Urothelium cell line (cell line): ENCODE measurements at places on chromosomes 2 and 18.

DNA sequence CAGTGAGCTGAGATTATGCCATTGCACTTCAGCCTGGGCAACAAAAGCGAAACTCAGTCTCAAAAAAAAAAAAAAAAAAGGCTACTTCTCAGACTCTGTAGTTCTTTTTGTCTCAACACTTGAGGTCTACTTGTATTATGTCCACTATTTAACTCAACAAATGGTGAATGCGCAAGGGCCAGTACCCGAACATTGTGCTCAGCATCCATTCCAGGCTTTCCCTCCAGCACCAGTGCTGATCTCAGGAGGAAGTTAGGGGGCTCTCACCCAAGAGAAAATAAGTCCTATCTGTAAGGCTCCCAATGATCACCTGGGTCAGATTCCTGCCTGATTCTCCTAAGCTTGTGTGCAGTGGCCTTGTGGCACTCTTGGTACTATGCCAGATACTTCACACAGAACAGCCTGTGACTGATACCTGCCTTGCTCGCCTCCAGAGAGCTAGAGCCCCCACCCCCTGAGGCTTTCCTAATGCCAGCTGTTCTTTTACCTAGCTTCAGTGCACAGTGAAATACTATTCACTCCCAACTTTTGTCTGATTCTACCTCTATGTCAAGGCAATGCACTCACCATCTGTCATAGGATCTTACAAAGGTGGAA, 74.9 kb downstream of the INO80D start:
- no peak for DNase-seq

GRCh38 chr2:62163834-62164233, 32.1 kb upstream of the B3GNT2 start:
- DNase-seq: no peak

GRCh38 chr2:183998041-183998796, 600.1 kb upstream of the ZNF804A start:
- DNase-seq: no peak

DNA sequence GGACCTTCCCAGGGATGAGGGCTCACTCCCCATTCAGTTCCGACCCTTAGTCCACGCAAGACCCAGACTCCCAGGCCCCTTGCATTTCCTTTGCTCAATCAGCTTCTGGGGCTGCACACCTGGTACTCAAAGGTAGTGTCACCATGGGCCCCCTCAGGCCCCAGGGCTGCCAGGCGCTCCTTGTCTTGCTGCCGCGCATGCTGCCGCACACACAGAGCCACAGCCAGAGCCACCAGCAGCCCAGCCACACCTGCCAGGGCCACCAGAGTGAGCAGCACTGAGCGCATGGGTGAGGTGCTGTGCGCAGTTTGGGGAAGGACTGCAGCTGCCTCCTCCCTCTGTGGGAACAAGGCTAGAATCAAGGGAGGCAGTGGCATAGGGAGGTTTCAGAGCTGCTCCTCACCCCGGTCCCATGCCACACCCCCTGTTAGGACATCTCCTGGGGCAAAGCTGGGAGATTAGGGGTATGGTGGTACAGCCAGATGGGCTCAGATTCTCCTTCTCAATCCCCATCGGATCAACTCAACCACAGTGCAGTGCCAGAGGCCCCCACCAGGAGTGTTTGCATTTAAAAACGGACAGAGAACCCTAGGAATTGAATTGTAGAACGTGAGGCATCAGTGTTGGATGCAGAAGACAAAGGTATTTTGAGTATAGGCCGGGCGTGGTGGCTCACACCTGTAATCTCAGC, 11.3 kb downstream of the PTPRN start:
- DNase-seq: no peak

GRCh38 chr2:27909901-27910300, 19.4 kb downstream of the BABAM2 start:
- no peak for DNase-seq

DNA sequence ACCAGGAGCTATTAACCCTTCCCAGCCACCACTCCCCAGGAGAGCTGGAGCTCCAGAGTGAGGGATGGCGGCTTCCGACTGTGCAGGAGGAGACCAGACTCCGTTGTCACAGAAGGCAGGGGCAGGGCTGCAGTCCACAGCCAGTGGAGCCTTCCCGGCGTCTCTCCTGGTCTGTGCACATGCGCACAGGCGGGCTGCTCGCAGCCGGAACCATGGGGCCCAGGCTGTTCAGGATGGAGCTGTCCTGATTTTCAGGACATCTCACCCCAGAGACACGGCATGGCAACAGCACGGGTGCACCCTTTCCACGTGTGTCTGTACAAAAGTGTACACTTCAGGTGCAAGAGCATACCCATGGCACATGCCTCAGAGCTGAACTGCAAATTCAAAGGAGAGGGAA, 28.9 kb downstream of the EIPR1 start:
- DNase-seq: no peak

DNA sequence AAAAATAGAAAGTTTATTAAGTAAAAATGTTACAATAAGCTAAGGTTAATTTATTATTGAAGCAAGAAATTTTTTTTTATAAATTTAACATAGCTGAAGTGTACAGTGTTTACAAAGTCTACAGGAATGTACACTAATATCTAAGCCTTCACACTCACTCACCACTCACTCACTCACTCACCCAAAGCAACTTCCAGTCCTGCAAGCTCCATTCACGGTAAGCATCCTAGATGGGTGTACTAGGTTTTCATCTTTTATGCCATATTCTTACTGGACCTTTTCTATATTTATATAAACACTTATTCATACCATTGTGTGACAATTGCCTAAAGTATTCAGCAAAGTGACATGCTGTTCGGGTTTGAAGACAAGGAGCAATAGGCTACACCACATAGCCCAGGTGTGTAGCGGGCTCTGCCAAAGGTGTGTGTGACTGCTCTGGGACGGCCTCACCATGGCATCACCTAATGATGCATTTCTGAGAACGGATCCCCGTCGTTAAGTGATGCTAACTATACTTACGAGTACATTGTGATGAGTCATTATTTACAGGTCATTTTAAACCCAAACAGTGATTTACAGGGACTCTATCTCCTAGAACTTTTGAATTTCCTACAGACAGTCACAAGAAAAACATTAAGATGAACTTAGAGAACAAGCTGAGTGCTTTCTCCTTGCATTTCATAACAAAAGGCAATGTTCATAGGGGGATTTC, 76.3 kb upstream of the ID2 start:
- no peak for DNase-seq
